ENCODE measurements at places on chromosomes 7 and 10. TPM values are rescaled to one million over a fixed set of nuclear protein-coding genes. Genes with fewer than 3 reads are reported as not detected.

The CYP2C19 gene
- total RNA-seq = 0.14 TPM

The MRLN gene
- total RNA-seq = not detected

The COL1A2 gene
- total RNA-seq = 17.6 TPM

The RBP3 gene
- not detected for total RNA-seq

The TSPAN33 gene
- 6.2 TPM for total RNA-seq

The WDFY4 gene
- not detected for total RNA-seq

The TFR2 gene
- 0.71 TPM for total RNA-seq

The SLC16A12 gene
- total RNA-seq = not detected

The PITRM1 gene
- total RNA-seq = 103 TPM

The CAMK2B gene
- total RNA-seq = not detected
